ENCODE measurements at places on chromosomes 16 and 17. TPM values are rescaled to one million over a fixed set of nuclear protein-coding genes. Genes with fewer than 3 reads are reported as not detected.

SP6 gene
- not detected for polyA plus RNA-seq

ADCY7 gene
- polyA plus RNA-seq, result 29.2 TPM

TMEM238L gene
- polyA plus RNA-seq, result not detected

MGRN1 gene
- 16.6 TPM for polyA plus RNA-seq

RGS9 gene
- 9.1 TPM for polyA plus RNA-seq

SNAI3 gene
- 7.1 TPM for polyA plus RNA-seq

MSRB1 gene
- polyA plus RNA-seq, result 41.2 TPM

TNFRSF17 gene
- polyA plus RNA-seq, result 209 TPM

PRR29 gene
- polyA plus RNA-seq, result 2.4 TPM

SDR42E1 gene
- polyA plus RNA-seq, result 5.5 TPM

SCGB1C2 gene
- not detected for polyA plus RNA-seq

MSI2 gene
- polyA plus RNA-seq, result 11.7 TPM

GRIN2A gene
- 3.8 TPM for polyA plus RNA-seq

TSPOAP1 gene
- polyA plus RNA-seq, result 2.2 TPM

KRTAP4-6 gene
- not detected for polyA plus RNA-seq

CCDC40 gene
- polyA plus RNA-seq, result 0.16 TPM

ZFP3 gene
- 1.8 TPM for polyA plus RNA-seq

FN3KRP gene
- polyA plus RNA-seq, result 52.1 TPM

MYO15B gene
- 1.3 TPM for polyA plus RNA-seq

SDK2 gene
- 0.03 TPM for polyA plus RNA-seq

SLFN14 gene
- polyA plus RNA-seq, result 0.05 TPM

BCO1 gene
- 0.05 TPM for polyA plus RNA-seq

SPATA32 gene
- polyA plus RNA-seq, result not detected

MMP28 gene
- polyA plus RNA-seq, result not detected

FA2H gene
- not detected for polyA plus RNA-seq

MAP3K14 gene
- polyA plus RNA-seq, result 25.1 TPM

NPIPB9 gene
- 0.32 TPM for polyA plus RNA-seq

PDIA2 gene
- not detected for polyA plus RNA-seq

CCDC200 gene
- polyA plus RNA-seq, result 2.3 TPM

KRT40 gene
- not detected for polyA plus RNA-seq

USP6 gene
- polyA plus RNA-seq, result 0.42 TPM

NTN1 gene
- polyA plus RNA-seq, result 0.94 TPM

PAM16 gene
- polyA plus RNA-seq, result 82.3 TPM

CDH8 gene
- polyA plus RNA-seq, result not detected

CCL23 gene
- not detected for polyA plus RNA-seq

PRCD gene
- polyA plus RNA-seq, result not detected

KRT12 gene
- not detected for polyA plus RNA-seq

OTOP3 gene
- polyA plus RNA-seq, result not detected

TNFRSF13B gene
- polyA plus RNA-seq, result 122 TPM

NR1D1 gene
- polyA plus RNA-seq, result 0.99 TPM

KCNH4 gene
- not detected for polyA plus RNA-seq

HEATR9 gene
- polyA plus RNA-seq, result not detected

DNAH2 gene
- polyA plus RNA-seq, result not detected

XAF1 gene
- 21.3 TPM for polyA plus RNA-seq

KIF19 gene
- polyA plus RNA-seq, result not detected

PSMC3IP gene
- 32.8 TPM for polyA plus RNA-seq

MT1B gene
- not detected for polyA plus RNA-seq

HCRT gene
- polyA plus RNA-seq, result not detected

KCNG4 gene
- not detected for polyA plus RNA-seq

AOC2 gene
- 0.25 TPM for polyA plus RNA-seq

FOXL1 gene
- polyA plus RNA-seq, result not detected

ODAD4 gene
- 0.73 TPM for polyA plus RNA-seq

ZNF267 gene
- 31.3 TPM for polyA plus RNA-seq

PVALEF gene
- not detected for polyA plus RNA-seq

TBC1D3K gene
- polyA plus RNA-seq, result not detected

EVPLL gene
- polyA plus RNA-seq, result not detected

MGAT5B gene
- polyA plus RNA-seq, result not detected

LRRC36 gene
- polyA plus RNA-seq, result 0.27 TPM
